ENCODE measurements at places on chromosomes 13 and 19. TPM values are rescaled to one million over a fixed set of nuclear protein-coding genes. Genes with fewer than 3 reads are reported as not detected.

Gene KLHL1
- total RNA-seq: not detected

Gene PRR20B
- total RNA-seq: not detected

Gene ZNF416
- total RNA-seq: 4.8 TPM

Gene SOHLH2
- total RNA-seq: 2.3 TPM

Gene ZNF880
- total RNA-seq: 27.3 TPM

Gene ZNF492
- total RNA-seq: not detected

Gene CYP4F2
- total RNA-seq: 1.1 TPM

Gene ZNF223
- 4.2 TPM for total RNA-seq
